AG08396 (cell line): ENCODE measurements at places on chromosomes 1 and 21.
A peak's percentile ranks its signal among the peaks of the same experiment; 100 is the strongest.

DNA sequence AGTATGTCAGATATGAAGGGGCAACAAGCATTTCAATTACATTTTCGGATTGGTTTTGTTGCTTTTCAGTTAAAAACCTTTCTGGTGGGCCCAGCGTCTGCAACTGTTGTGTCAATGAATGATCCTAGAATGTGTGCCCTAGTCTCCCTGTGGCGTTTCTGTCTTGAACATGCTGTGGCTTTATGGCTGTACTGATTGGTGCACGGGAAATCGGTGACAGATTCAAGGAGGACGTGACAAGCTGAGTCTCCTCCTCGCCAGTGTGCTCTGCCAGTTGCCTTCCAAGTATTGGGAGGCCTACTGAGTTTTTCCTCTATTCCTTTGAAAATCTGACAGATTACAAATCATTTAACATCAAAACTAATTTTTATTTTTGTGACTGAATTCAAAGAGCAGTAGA is 127.6 kb downstream of the ZP4 start:
- DNase-seq: no peak

GRCh38 chr1:168972887-168973286 is 133.6 kb upstream of the ATP1B1 start:
- DNase-seq: no peak

DNA sequence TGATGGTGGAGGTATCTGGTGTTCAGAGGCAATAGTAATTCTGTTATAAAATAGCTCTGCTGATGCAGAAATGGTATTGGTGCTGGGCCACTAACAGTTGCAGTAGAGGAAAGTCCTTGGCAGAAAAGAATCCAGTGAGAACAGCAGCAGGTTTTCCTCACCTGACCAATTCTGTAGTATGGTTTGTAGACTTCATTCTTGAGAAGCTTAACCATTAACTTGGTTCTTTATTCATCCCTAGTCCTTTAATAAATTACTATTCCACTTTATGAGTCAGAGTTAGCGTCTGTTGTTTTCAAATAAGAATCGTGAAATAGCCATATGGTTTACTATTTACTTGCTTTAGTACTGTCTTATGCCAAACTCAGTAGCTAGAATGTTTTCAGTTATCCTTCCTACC is 128.5 kb upstream of the SERTAD4 start:
- no peak for DNase-seq

DNA sequence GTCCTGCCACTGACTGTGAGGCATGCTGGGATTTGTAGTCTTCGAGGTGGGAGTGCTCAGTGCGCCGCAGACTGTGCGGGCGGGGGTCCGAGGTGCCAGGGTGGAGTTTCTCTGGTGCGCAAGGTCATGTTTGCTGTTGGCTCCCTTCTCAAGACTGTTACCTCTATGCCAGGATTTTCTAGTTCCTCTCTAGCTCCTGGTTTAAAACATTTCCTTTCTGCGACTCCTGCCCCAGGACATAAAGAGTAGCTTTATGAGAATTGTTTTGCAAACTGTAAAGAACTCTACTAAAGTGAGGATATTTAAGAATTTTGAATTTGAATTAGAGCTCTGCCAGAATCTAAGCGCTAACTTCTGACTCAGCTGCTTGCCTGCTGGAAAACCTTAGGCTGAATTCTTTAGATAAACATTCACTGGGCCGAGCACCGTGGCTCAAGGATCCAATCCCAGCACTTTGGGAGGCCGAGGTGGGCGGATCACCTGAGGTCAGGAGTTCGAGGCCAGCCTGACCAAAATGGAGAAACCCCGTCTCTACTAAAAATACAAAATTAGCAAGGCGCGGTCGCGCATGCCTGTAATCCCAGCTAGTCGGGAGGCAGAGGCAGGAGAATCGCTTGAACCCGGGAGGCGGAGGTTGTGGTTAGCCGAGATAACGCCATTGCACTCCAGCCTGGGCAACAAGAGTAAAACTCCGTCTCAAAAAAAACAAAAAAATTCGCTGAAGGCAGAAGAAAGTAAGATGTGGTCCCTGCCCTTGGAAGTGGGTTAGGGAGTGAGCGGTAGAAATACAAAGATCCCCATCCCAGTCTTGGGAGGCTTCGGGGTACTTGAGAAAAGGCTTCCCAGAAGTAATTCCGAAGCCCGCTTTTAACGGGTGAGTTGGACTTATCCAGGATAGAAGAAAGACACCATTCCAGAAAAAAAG is 992 bp upstream of the USP48 start:
- peak; percentile 50 for DNase-seq

DNA sequence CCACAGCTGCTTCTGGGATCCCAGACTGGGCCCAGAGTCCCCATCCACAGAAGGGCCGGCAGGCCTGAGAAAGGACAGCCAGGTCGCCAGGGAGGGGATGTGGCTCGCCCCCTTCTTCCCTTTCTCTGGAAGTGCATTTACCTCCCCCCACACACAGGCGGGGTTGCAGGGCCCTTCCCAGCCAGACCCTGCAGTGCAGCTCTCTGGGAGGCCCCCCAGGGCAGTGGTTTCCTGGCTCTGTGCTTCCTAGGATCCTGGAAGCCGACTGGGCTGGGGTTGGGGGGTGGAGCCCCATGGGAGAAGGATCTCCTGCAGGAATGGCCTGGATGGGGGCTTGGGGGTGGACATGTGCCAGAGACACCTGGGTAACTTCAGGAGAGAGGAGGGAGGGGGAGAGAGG is 4.2 kb upstream of the COL6A1 start:
- DNase-seq: no peak

DNA sequence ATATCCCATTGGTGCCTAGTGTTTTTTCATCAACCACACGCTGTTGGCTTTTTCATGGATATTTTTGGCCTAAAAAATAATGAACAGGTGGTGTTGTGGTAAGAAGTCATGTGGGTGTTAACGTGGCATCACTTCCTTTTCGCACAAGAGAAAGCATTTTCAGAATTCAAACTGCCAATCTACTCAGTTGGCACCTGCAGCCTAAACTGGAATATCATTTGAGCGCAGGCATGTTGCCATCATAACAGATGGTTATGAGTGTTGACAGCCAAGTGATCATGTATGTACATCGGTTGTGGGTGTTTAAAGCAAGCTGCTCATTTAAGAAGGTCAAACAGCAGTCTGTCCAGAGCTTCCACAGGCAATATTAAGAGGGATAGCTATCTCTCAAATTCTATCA is 1963.0 kb downstream of the NCAM2 start:
- DNase-seq: no peak

DNA sequence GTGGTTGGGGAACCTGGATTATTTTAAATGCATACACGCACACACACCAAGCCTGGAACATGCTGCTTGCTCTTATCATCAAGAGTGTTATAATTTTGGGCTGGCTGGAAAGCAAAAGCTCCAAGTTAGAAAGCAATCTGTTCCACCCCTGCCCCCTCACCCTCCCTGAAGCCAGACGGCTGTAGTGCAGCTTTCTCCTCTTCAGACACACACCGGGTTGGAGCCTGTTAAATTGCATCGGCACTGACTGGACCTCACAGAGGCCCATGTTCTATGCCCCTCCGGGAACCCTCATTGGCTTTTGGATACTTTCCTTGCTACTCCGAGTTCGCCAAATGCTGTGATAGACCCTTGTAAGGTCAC is 90.6 kb upstream of the KCNJ15 start:
- DNase-seq: no peak

GRCh38 chr1:241701483-241702295 is 49.6 kb downstream of the WDR64 start:
- DNase-seq: no peak

DNA sequence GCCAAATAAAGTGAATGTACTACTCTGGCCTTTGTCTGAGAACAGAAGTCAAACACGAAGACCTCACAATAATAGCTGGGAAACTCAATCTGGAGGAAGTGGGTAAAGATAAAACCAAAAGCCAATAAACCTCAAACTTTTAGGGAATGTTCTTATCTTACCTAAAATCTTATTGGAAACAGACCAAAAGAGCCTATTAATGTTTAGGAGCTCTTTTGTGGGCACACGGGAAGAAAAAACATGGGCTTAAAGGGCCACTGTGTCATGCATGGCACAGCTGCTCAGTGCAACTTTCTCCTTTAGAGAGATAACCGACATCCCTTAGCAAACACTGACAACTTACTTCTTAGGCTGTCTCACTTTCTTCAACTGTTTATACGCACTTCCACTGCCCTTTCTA is 16.1 kb downstream of the EIF2B3 start:
- no peak for DNase-seq

DNA sequence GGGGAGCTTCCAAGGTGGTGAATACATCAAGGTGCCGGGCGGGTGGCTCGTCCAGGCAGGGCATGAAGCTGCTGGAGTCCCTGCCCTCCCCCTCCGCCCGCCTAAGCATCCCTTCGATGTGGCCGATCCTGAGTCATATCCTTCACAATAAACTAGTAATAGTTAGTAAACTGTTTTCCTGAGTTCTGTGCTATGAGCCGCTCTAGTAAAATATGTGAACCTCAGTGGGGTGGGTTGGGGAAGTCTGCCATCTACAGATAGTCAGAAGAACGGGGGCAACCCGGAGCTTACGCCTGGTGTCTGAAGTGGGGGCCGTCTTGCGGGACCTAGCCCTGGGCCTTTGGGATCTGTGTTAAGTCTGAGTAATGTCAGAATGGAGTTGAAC is 21.6 kb downstream of the C2CD2 start:
- DNase-seq: peak; percentile 71

DNA sequence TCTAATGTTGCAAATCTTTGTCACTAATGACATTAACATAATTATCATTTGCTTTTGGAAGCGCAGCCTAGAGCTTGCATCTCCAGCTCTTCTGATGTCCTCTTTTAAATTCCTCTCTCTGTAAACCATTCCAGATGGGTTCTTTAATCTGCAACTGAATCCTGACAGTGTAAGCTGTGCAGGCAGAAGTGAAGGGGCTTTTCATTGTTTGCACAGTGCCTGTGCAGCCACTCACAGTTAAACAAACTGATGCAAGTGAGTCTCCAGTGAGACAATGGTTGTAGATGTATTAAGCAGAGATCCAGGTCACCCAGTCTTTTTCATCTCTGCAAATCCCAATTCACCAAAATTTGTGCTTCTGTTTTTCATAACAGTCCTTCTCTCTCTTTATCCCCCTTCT is 22.5 kb upstream of the FCRL5 start:
- no peak for DNase-seq

GRCh38 chr21:31665397-31665796 is 5.9 kb downstream of the SOD1 start:
- no peak for DNase-seq

DNA sequence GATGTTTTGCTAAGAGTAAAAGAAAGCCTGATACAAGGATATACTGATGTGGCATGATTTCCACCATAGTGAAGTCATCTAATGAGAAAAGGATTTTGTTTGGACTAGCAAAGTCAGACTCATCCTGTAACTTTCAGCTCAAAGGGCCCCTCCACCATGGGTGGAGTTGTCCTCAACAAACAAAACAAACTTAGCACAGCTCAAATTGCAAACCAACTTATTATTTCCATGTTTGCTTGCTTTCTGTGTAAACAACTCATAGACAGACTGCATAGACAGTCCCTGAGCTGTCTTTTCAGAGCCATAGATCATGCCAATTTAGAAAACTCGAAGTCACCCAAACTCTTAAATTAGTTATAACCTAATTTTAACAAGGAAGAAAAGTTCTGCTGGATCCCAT is 69.4 kb upstream of the VAV3 start:
- no peak for DNase-seq

DNA sequence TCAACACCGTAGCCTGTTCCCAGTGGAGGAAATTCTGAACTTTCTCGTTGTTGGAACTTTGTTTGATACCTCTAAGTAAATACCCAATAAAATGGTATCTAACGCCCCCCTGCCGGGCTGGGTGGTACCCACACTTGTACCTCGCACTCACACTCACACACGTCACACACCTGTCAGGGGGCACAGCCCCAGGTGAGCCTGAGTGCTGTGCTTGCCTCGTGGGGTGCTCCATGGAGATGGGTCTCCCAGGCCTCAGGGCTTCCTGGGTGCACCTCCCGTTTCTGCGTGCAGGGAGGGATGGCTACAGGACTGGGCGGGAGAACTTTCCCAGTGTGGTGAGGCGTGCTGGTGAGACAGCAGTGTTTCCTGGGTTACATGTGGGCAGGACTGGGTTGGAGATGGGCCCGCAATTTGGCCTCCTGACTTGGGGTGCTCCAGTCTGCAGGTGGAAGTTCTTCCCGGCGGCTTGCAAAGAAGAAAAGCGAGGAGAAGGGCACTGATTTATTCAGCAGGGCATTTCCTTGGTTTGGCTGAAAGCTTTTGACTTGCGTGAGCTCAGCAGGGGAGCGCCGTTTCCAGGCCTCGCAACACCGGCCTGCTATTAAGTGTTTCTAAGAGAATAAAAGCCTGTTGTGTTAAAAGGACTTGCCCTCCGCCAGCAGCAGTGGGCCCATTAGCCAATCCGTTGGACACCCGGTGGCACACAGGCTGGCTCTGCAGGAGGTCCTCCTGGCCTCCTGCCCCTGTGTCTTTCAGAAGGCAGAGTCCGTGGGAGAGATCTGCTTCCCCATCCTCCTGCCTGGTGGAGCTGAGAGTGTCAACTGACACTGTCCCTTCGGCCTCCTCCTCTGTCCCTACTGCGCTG is 79.7 kb downstream of the KIF26B start:
- no peak for DNase-seq

DNA sequence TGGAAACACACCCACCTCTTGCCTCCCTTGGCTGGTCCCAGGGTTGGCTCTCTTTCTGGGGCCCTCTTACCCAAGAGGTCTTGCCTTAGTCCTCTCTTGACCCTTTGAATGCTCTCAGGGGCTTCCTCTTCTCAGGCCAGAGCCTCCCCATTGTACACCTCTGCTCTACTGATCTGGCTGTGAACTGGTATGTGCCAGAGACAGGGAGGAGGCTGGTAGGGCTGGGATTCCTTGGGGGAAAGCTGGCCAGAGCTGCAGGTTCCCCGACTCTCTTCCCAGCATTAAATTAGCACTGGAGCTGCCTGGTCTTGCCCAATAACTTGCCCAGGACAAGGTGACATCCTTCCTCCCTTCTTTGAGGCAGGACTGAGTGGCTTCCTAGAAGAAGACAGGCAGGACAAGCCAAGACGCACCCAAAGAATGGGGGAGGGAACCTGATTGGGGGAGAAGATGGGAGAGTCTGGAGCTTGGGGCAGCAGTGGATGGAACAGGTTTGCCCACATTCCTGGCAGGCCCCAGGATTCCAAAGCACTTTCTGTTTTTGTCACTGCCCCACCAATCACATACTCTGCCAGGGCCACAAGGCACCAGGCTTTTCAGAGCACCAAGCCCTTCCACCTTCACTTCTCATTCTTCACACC is 37.2 kb upstream of the CITED4 start:
- no peak for DNase-seq

- no peak for DNase-seq
Observed at GRCh38 chr1:229278120-229278741, 7.3 kb downstream of the RAB4A start.

- no peak for DNase-seq
Observed at GRCh38 chr1:220203816-220204215, 68.4 kb downstream of the RAB3GAP2 start.

- DNase-seq: no peak
Observed at GRCh38 chr1:27492796-27493195, 2.8 kb upstream of the WASF2 start.

- peak; percentile 48 for DNase-seq
Observed at GRCh38 chr1:178262120-178262500, 168.2 kb downstream of the RASAL2 start.

- DNase-seq: no peak
Observed at GRCh38 chr1:28510273-28510969, 4.6 kb downstream of the RCC1 start.
